ENCODE measurements at places on chromosomes 12 and 14.

DNA sequence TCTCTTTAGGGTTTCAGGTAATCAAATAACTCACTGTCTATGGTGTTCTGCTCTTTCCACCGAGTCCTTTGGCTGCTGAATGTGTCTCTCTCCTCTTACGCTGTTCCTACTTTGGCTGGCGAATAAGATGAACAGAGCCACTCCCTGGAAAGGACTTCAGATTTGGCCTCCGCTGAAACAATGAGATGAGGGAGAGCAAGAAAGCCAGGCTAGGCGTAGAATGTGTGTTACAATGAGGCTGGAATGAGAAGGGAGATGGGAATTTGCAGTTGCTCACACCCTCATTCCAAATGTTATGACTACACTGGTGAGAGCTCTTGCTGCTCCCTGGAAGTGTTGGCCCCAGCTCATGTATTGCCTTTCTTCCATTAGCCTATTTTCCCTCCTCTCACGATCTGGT lies at the start of gene MFAP5:
Gene MFAP5, minus strand, starts transcription at position 234 of the 400 bp plus-strand sequence. CDS start 722 bp downstream, outside the sequence.
- no peak for DNase-seq

- no peak for DNase-seq
These were observed 710.0 kb downstream of the LRFN5 start for GRCh38 chr14:42316693-42317092.

DNA sequence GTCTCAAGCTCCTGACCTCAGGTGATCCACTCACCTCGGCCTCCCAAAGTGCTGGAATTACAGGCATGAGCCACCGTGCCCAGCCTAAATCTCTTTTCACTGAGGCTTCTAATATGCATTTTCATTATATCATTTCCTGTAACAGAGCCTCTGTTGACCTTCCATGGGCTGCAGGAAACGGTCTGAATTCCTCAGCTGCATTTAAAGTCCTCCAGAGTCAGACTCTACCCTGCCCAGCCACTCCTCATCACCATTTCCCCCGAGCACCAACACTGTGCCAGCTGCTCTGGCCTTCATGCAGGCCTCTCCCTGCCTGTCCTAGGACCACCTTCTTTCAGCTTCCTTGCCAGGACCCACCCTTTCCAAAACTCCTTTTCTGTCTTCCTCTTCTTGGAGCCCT lies 9.8 kb upstream of the NFKBIA start:
- DNase-seq, result no peak

GRCh38 chr12:70052931-70053497 lies 190.2 kb upstream of the CNOT2 start:
- DNase-seq, result no peak

DNA sequence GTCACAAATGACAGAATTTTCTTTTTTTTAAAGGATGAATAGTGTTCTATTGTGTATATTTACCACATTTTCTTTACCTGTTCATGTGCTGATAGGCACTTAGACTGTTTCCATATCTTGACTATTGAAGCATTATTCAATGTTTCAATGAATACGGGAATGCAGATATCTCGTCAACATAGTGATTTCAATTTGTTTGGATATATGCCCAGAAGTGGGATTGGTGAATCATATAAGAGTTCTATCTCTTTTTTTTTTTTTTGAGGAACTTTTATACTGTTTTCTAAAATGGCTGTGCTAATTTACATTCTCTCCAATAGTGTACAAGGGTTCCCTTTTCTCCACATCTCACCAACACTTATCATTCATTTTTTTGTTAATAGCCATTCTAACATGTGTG lies 97.9 kb upstream of the FAR2 start:
- no peak for DNase-seq

GRCh38 chr14:97025722-97026121 lies 228.5 kb downstream of the VRK1 start:
- no peak for DNase-seq

DNA sequence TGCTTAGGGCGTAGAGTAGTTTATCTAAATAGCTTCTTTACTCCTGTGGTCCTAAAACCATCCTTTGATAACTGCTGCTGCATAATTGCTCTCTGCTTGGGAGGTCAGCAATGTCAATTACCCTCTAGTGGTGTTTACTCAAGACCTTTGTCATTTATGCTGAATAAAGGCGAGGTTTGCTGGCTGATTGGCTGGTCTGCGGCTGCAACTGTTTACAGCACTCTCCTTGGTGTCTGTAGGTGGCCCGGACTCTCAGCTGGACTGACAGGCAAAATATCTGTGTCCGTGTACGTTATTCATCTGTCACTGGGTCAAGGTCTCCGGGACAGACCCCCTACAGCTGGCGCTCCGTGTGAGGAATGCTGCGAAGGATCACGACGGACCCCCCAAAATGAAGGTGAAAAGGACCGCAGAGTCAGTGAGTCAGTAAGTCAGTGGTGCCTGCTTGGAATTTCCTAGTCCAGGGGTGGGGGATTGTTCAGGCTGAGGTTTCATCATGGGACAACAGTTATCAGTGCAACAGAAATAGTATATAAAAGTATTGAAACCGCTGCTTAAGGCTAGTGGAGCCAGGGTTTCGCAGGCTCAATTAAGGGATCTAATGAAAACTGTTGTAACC lies 253.3 kb upstream of the DIO2 start:
- no peak for DNase-seq

GRCh38 chr12:43551279-43551970 lies 578 bp downstream of the ADAMTS20 start:
- no peak for DNase-seq

DNA sequence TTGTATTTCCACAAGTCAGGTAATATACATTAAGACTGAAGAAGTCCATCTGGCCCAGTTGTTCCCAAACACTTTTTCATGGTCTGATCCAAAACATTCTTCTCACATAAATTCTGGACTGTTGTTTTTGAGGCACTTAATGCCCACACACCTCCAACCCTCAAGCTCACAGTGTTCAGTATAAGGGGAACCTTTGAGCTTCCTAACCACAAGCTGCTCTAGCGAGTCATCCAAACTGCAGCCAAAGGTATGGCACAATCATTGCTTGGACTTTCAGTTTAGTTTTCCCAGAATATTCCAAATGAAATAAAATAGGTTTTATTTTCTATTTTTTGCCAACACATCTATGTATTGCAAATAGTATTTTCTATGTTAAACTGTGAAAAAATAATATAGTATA lies 103.0 kb downstream of the PUS7L start:
- DNase-seq, result no peak

GRCh38 chr14:75454963-75455546 lies 27.2 kb downstream of the JDP2 start:
- no peak for DNase-seq

Measured in stimulated activated CD8-positive, alpha-beta memory T cell treated with anti-CD3 and anti-CD28 coated beads, Interleukin-4, amount 100 ng/mL, for 1 hour (primary cell).